ENCODE measurements at places on chromosomes 7 and 10.
A peak's percentile ranks its signal among the peaks of the same experiment; 100 is the strongest.

DNA sequence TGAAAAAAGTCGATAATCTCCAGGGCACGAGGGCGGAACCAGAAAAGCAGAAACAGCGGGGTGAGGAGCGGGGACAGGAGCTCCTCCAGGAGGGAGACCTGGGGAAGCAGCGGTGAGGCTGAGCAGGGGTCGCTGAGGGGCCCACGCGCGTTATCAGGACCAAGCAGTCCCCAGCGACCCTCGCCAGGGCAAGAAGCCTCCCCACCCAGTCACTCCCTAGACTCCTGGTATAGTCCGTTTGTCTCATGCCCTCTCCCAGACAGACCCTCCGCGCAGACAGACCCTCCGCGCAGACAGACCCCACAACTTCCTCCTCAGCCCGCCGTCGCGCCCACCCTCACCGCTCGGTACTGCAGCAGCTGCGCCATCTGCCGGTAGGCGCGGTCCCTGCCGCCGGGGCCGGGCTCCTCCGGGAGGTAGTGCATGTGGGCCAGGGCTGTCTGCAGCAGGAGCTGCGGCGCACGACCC lies 6.3 kb downstream of the ATG9B start:
- DNase-seq: peak; percentile 41

GRCh38 chr10:70803775-70804420 lies 11.8 kb upstream of the SGPL1 start:
- peak; percentile 88 for DNase-seq

GRCh38 chr10:69878951-69879350 lies 77.2 kb downstream of the COL13A1 start:
- no peak for DNase-seq

DNA sequence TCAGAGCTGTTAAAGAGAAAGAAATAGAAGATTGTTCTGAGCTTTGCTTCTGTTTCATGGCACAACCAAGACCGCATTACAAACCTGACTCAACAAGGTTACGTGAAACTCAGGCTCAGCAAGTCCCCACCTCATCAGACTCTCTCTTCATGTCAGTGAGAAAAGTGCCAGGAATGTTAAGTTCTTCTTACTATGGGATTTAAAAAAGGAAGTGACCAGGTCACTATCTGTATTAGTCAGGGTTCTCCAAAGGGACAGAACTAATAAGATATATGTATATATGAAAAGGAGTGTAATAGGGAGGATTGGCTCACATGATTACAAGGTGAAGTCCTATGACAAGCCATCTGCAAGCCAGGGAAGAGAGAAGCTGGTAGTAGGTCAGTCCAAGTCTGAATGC lies 25.4 kb upstream of the PAPSS2 start:
- DNase-seq: no peak

- no peak for DNase-seq
Measured at GRCh38 chr7:51121036-51121790, 195.4 kb downstream of the COBL start.

DNA sequence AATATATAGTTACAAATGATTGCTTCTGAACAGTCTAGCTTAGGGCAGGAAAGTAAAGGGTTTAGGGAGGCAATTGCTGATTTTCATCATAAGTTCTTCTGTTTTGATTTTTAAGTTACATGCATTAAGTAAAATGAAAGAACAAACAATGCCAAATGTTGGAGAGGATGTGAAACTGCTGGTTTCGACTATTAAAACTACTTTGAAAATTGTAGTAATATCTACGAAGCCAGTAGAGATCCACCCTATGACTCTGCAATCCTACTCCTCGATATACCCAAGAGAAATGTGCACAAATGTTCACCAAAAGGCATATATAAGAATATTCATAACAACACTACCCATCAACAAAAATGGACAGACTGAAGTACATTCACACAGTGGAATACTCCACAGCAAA lies 24.3 kb downstream of the PDZD8 start:
- DNase-seq: no peak

DNA sequence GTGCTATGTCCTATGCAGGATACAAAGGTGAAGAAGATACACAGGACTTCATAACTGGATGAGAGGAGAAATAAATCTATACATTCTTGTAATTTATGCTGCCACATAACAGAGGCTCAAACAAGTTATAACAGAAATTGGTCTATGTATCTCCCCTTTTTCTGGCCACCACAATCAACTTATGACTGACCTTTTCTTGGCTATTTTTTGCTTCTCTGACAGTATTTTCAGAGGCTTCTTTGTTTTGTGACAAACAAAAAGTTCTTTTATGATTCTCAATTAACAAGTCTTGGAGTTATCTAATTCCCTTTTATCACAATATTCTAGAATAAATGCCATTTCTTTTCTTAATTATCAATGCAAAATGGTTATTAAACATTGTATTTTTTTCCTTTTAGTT lies 953.0 kb upstream of the ZWINT start:
- DNase-seq: no peak

GRCh38 chr7:136079066-136079465 lies 101.9 kb upstream of the MTPN start:
- DNase-seq: no peak
